NCI-H187 (cell line): ENCODE measurements at places on chromosomes 6 and 20.

GRCh38 chr20:50152394-50153152 is 950 bp downstream of the PEDS1 start:
- DNase-seq = no peak

- DNase-seq = no peak
These were observed 4.2 kb downstream of the MLN start for GRCh38 chr6:33799454-33800113.

DNA sequence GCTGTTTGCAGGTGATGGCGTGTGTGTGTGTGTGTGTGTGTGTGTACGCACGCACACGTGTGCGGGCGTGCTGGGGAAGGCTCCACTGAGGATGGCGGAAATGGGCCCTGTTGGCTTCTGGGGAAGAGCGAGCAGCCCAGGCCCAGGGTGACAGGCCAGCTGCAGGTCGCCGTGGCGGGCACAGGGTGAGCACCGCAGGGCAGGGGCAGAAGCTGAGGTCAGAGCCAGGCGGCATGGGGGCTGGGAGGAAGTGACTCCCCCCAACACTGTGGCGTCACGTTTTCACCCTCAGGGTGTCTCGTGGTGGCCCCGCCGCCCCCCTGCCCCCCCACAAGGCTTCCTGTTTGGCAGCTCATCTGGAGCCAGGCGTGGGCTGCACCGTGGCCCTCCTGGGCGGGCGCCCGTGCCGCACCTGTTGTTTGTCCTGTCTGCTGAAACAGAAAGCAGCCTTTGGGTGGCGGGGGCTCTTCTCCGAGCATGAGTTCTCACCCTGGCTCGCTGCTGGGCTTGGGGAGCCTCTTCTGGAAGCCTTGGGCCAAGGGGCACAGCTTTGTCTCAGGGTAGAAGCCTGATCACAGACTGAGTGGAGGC is 7.1 kb downstream of the RBM38 start:
- DNase-seq = no peak

GRCh38 chr6:157035546-157035945 is 258.4 kb downstream of the ARID1B start:
- DNase-seq = no peak

DNA sequence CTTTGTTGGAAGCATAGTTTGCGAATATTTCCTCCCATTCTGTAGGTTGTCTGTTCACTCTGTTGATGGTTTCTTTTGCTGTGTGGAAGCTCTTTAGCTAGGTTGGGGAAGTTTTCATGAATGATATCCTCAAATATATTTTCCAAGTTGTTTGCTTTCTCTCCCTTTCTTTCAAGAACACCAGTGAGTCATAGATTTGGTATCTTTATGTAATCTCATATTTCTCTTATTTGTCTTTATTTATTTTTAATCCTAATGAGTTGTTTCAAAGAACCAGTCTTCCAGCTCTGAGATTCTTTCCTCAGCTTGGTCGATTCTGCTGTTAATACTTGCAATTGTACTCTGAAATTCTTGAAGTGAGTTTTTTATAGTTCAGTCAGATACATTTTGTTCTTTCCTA is 628.0 kb upstream of the ID4 start:
- no peak for DNase-seq

DNA sequence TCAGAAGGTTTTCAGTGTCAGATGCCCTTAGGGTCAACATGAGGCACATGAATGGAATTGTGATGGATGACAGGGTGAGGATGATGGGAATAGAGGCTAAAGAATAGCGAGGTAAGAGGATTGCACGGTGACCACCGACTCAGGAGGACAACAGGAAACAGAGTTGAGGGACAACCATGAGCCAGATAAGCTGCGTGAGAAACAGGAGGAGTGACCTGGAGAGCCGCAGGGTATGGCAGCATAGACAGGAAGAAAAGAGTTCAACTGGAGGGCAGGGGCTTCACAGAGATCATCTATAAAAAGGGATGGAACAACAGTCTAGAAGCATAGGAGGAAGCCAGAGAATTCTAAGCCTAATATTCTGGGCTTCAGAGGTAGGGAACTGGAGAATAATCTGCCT is 84.7 kb upstream of the ENPP5 start:
- no peak for DNase-seq
